Cardiac muscle cell (in vitro differentiated cells and primary cell): ENCODE measurements at places on chromosomes 3 and 15. TPM values are rescaled to one million over a fixed set of nuclear protein-coding genes. Genes with fewer than 3 reads are reported as not detected.

Gene EXOSC7
- total RNA-seq, result 47.7 and 61.1 TPM in 2 replicates

Gene IQCF5
- not detected in 2 replicates for total RNA-seq

GRCh38 chr15:98178861-98179260 lies 218.4 kb downstream of the ARRDC4 start:
- DNase-seq, result no peak
- H3K4me3 ChIP-seq, result no peak overlapping the region
- H3K4me1 ChIP-seq, result no peaks in the 10 kb centered on the region
- no peak overlapping the region for H3K27ac ChIP-seq
- no peaks in the 10 kb centered on the region for H3K36me3 ChIP-seq

DNA sequence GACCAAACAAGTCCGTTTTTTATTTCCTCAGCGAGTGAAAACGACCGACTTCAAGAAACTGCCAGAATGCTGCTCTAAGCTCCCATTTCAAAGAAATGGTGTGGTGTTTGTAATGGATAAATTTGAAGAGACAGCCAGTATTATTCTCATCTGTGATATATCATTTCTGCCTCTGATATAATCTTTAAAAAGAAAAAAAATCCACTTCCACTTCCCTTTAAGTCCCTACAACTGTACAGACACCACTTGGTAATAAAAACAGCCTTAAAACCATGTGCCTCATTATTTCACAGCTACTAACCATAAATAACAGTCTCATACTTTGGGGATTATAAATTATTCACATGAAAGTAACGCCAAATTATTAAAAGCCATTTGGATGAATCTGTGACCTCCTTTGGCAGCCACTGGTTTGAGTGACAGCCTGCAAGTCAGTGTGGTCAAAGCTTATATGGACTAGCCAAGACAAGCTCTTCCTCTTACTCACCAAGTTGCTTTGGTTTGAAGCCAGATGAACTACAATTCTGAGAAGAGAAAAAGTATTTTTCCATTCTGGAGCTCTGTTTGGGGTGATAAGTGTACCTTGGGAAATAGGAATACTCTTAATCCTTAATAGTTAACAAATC lies 168.0 kb downstream of the SHOX2 start:
- H3K4me3 ChIP-seq, result no peak overlapping the region
- H3K4me1 ChIP-seq, result no peaks in the 10 kb centered on the region
- no peaks in the 10 kb centered on the region for H3K36me3 ChIP-seq
- H3K27ac ChIP-seq, result no peak overlapping the region
- H3K27me3 ChIP-seq, result no peaks in the 10 kb centered on the region

DNA sequence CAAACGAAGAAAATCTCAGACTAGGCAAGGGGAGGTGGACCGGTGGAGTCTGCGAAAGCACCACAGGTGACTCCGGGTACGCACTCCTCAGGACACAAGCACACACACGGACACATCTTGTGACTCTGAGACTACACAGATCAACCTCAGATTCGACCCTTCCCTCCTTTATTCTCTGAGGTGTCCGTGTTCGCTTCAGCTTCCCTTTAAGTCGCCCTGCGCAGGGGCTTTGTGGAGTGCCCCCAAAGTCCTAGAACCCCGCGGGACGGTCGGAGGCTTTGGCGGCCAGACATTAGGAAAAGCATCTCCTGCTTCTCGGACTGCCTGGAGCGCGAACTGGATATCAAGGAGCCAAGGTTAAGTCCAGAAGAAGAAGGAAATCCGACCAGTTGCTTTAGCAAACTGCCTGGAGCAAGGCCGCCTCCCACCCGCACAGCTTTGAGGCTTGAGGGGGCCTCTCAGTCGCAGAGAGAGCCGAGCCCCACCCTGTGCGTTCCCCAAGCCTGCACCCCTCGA lies 730 bp downstream of the DGKG start:
- H3K36me3 ChIP-seq, result no peaks in the 10 kb centered on the region
- no peak for DNase-seq
- H3K27ac ChIP-seq, result no peak overlapping the region
- no peaks in the 10 kb centered on the region for H3K4me1 ChIP-seq
- peaks cover 57% of the 10 kb centered on the region for H3K27me3 ChIP-seq

DNA sequence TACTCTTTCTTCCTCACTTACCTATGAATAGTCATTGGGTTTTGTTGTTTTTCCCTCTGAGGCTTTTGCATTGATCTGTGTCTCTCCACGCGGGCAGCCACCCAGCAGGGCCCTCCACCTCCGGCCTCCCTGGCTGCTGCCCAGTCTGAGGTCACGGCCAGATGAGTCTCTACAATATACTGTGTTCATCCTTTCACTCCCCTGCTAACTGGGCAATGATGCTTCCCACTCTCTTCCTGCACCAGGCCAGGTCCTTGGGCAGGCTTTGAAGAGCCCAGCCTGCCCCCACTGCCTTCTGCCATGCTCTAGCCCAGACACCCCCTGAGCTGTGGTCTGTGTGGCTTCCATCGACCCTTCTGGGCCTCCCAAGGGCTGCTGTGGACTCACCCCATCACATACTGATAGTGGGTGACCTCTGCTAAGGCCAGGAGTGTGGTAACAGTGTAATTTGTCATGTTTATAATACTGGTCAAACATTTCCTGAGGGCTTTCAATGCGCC lies 18.0 kb downstream of the PDIA5 start:
- no peak overlapping the region for H3K27ac ChIP-seq
- H3K27me3 ChIP-seq, result no peaks in the 10 kb centered on the region
- no peaks in the 10 kb centered on the region for H3K36me3 ChIP-seq
- DNase-seq, result no peak

DNA sequence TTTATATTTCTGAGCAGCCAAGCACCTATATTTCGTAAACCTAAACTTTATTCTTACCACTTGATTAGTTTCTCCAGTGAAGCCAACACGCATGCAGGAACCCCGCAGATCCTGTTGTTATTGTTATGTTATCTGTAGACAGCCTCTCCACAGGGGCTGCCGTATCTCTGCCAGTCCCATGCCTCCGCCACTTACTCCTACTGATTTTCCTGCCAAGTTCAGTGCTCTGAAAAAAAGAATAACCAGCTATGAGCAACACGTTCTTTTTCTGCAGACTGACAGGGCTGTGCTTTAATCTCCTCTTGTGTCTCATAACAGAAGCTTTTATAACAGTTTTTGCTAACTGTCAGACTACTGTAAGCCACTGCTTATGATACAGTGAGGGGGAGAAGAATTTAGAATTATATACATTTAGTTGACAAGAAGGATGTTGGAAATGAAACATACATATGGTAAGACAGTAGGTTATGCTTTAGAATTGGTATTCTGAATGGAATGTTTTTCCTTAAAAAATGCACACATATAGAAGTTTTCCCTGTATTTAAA lies 347.4 kb downstream of the SI start:
- H3K27me3 ChIP-seq, result no peaks in the 10 kb centered on the region
- no peak overlapping the region for H3K4me3 ChIP-seq
- no peaks in the 10 kb centered on the region for H3K4me1 ChIP-seq
- no peaks in the 10 kb centered on the region for H3K36me3 ChIP-seq

DNA sequence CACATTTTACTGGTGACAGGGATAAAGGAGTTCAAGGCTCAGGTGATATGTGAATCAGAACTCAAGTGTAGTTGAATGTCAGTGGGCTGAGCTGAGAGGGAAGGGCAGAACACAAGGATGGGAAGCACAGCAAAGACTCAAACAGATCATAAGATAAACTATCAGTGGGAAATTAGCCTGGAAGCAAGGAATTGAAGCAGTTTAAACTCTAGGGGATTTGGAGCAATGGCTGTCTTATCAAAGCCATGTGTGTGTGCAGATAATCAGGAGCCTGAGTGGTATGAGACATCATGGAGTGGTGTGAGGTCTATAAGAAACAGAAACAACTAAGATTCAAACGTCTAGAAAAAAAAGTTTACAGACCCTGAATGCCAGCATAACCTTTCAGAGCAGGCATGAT lies 634.6 kb downstream of the AGBL1 start:
- no peaks in the 10 kb centered on the region for H3K36me3 ChIP-seq
- H3K27ac ChIP-seq, result no peak overlapping the region
- no peak overlapping the region for H3K4me3 ChIP-seq
- peaks cover 6% of the 10 kb centered on the region for H3K4me1 ChIP-seq
- no peak for DNase-seq
- H3K27me3 ChIP-seq, result no peaks in the 10 kb centered on the region
